Cerebellar nuclear complex (tissue), 1 donor: ENCODE measurements at places on chromosomes 6 and 20.

- no peak for DNase-seq
Measured at GRCh38 chr6:160398674-160399271, 50.6 kb downstream of the SLC22A3 start.

GRCh38 chr6:125194941-125195340 is 41.4 kb downstream of the TPD52L1 start:
- no peak for DNase-seq

GRCh38 chr6:24621626-24622289 is 24.2 kb downstream of the KIAA0319 start:
- DNase-seq: no peak

- DNase-seq: no peak
Measured at GRCh38 chr6:117546674-117547073, 55.6 kb downstream of the GOPC start.

DNA sequence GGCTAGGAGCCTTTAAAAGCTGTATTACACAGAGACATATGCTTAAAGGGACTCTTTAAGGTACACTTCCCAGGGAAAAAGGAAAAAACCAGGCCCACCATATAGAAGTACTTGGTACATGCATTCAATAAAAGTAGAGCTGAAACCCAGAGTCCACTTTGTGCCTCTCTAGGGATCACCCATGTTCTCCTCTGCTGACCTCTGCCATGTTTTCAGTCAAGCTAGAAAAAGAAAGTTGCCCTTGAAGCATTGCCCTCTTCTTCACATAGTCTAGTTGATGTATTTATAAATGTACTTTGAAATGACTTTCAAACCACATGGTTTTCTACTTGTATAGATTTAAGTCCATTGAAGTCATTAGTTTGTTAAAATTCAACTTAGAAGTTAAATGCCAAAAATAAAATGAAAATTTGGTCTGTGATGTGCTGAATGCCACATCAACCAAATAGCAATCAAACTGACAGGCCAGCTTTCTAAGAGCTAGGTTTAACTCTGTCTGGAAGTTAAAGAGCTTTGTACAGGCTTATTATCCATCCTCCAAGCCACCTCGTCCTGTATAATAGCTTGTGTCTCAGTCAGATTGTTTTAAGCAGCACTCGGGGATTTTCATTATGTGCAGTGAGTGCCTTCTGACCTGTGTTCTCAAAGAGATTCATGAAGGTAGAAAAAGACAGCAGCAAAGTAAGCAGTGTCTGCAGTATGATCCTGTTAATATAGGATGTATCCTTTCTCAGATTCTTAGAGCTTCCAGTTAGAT is 238.6 kb upstream of the PLN start:
- DNase-seq: no peak

DNA sequence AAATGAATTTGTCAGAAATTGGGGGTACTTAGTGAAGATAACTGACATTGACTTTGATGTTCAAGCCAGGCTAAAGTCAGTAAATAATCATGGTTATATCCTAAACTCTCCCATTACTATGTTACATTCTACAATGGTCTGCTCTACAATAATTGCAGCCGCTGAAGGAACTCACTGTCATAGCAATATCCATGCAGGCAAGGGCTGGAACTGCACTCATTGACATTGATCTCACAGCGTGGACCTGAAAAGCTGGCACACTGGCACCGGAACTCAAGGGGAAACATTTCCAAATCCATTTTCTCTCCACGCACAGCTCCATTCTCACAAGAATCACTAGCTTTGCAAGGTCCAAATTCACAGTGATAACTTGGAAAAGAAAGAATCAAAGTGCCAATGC is 702.7 kb downstream of the EYS start:
- DNase-seq: no peak

GRCh38 chr6:680251-680650 is 12.7 kb downstream of the EXOC2 start:
- no peak for DNase-seq

DNA sequence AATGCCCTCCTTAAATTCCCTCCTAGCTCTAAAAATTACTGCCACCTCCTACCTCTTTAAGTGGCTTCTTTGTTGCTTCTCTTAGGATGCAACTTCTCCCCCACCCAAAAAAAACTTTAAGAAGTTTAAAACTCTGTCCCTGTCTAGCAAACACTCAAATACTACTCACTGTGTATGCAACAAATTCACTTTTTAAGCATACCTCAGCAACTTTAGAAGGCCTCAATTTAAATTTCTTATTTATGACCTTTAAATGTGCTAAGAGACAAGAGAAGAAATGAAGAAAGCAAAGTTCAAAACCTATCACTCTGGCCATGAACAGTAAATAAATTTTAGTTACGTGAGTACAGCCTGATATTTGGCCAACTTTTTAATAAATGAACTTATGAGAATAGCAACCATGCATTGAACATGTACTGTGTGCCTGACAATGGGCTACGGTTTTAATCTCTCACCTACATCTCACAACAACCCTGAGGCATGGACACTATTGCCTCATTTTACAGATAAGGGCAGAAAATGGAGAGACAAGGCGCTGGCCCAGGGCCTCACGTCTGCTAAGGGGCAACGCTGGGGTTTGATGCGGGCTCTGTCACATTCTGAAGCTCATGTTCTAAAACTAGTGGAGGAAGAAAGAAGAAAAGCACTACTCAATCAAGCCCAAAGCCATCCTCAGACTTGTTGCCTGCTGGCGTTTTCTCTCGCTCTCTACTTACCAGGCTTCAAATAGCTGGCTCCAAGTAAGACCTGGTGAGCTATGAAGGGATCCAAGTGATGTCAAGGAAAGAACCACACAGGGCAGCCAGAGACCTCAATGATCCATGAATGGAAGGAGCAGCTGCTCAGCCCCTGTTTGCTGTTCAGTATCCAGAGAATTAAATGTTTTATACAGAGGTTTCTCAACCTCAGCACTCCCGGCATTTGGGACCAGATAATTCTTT is 99.8 kb downstream of the TBC1D7 start:
- DNase-seq: no peak

DNA sequence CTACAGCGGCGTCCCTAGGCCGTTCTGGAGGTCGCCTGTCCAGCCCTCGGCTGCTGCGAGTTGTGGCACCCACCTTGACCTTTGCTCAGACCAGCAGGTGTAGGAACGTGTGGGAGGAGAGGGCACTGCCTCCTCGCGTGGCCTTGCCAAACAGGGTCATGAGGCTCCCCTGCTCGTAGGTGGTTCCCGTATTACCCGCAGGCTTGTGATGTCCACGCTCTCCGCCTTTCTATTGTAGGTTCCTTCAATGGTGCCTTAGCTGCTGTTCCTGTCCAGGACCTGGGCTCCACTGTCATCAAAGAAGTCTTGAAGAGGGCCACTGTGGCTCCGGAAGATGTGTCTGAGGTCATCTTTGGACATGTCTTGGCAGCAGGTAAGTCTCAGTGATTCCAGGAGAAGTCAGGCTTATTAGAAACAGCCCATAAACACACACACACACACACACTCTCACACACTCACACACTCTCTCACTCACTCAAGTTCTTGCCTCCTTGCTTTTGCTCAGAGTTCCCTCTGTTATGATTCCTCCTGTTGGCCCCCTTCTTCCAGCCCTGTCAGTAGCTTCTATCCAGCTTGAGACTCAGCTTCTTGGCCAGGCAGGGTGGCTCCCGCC is 942 bp downstream of the ACAT2 start:
- DNase-seq: no peak

DNA sequence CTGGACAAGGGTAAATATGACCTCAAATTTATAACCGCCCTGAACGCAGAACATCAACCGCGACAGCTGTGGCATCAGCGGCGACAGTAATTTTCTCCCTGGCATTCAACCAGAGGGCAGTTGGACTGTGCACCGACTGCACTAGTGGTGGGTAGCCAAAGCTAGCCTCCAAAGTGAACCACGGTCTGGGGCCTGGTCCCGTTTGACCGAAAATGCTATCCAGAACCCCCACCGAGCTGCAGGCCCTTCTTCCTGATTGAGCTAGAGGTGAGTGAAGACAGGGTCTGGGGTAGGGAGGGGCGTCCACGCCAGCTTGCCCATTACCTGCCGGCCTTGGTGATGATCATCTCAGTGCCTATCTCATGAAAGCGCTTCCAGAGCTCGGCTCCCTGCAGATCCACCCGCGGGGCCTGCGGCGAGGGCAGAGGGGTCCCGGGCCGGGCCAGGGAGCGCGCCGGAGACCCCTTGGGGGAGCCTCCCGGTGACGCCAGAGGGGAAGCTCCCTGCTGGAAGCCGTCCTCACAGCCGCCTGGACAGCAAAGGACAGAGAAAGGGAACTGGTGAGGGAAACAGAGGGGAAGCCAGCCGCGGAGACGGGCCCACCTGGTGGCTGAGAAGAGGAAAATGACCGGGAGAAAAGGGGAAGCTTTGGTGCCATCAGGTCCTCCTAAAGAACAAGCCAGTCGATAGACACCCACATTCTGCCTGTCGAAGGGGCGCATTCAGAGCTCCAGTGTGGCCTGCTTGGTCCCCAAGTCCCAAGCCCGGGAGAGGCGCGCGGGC is 2.0 kb downstream of the TBX18 start:
- no peak for DNase-seq

- no peak for DNase-seq
Measured at GRCh38 chr6:23642849-23643248, 483.2 kb upstream of the NRSN1 start.

DNA sequence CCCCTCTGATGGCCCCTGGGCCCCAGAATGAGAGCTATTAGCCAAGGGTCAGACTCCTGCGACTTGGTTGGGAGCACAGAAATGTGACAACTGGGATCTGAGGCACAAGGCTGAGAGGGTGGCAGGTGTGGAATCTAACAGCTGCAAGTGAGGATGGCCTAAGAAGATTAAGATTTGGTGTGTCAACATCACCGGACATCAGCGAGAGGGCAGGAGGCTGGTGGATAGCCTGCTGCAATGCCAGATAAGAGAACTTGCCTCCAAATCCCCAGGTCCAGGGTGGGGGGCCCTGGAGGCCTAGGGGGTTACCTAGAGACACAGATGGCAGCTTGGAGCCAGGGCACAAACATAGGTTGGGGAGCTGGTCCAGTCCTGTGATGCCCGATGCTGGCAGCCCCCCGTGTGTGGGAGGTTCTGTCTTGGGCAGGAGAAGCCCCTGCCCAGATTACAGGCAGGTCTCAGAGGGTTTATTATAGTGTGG is 155.8 kb downstream of the GRM4 start:
- DNase-seq: no peak

GRCh38 chr6:89410788-89411144 is 1.3 kb downstream of the RRAGD start:
- DNase-seq: no peak

GRCh38 chr6:28208111-28208659 is 16.9 kb upstream of the ZSCAN9 start:
- DNase-seq: no peak

GRCh38 chr6:145279993-145280392 is 455.3 kb downstream of the EPM2A start:
- no peak for DNase-seq

- DNase-seq: no peak
Measured at GRCh38 chr6:145270464-145270863, 464.9 kb downstream of the EPM2A start.

DNA sequence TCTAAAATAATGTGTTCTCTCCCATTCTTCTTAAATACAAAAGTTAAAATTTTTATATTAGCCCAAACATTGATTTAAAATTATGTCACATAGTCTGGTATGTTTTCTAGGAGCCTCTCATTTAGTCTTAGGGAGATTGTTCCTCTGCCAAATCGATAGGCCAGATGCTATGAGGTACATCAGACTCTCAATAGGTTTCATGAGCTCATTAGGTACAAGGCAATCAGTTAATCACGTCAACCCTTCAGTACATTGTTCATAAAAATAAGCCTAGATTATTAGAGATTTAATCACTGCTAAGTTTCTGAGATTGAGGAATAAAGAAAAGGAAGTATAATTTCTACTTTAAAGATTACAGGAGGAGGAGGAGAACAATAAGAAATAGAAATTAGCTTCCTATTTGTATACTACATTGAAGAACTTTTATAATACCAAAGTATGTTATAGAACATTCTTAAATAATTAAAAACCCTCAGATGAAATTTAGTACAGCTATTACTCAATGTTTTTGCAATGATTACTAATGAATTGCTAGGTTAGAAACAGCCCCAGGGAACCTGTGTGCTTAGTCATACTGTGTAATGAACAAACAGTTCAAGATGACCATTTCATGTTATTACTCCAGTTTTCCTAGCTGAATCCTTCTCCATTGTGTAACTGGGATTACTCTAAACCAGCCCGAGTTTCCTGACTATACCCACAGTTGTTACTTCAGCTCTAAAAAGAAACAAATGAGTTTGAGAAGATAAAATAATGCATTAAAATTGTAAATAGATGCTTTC is 117.0 kb downstream of the BMP5 start:
- no peak for DNase-seq

DNA sequence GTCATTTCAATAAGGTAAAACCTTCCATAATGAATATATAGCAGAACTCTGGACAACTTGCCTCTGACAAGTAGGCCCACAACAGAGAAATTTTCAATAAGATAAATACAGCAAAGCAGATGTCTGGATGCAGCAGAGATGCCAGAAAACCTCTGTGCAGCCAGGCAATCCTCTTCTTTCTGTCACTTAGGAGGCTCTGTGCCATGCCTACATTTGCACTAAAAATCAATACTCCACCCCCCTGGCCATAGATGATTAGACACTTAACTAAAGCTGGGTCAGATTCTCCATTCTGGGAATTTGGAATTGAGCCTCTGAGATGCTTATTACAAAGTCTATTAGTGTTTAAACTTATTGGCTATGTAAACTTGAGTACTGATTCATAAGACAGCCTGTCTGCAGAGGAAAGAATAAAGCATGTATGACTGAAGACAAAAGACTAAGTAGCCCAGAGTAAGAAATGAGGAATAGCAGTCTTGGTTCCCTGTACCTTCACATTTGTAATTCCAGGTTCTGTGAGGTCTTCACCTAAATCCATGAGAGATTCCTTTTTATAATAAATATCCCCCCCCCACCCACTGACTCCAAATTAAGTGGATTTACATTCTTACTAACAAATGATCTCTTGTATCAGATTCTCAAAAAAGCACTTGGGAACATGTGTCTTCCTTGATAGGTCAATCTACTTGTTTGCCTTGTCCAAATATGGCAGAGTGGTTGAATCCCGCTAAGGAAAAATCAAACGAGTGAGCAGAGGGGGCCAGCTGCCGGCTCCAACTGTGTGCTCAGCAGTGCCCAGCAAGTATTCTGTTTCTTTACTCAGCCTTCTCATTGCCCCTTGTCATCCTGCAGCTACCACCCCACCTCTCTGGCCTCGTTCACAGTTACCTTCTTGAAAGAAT is 20.4 kb downstream of the MAN1A1 start:
- DNase-seq: no peak

DNA sequence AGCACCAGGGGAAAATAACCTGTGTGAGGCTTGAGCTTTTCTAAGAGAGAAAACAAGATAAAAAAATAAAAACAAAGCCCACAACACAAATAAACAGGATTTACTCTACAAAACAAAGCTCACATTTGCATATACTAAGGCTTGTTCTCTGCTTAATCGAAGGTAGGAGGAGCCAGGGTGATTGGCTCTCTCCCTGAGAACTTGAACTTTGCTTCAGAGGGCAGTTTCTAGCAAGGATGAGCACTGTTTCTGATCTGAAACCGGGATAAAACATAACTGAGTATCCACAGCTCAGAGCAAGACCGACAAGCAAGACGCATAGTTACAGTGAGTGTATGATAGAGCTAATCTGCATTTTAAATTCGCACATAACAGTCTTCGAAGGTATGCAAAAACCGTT is 200.6 kb downstream of the PRKN start:
- DNase-seq: no peak
